ENCODE measurements at places on chromosomes 7 and 10.

DNA sequence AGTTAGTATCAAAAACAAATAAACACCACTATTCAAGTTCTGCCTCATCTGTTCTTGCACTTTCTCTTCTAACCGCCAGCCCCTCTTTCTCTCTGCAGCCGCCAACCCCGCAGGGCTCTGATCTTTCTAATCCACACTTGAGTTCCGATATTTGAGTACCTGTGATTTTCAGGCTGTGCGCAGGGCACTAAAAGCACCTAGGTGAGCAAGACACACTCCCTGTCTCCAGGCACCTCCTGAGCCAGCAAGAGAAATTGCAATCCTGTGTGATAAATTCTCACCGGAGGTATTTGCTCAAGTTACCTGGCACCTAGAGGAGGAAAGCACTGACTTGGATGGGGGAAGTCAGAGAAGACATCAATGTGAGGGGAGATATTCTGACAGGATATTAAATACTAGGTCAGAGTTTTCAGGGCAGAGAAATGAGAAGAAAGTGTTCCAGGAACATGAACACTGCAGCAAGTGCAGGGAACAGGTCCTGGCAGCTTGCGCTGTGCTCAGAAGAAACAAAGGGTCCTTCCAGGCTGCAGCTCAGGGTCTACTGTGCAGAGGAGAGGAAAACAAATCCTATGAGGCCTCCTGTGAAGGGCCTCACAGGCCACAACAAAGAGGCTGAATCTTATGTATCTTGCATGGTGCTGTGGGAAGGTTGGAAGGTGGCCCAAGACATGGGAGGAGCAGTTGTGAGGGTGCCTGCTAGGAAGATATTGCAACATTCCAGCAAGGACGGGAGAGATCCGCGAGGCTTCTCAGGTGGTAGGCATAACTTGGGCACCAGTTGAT lies 568.7 kb upstream of the MGMT start:
- DNase-seq: no peak

GRCh38 chr10:3741688-3742461 lies 43.1 kb downstream of the KLF6 start:
- no peak for DNase-seq

- no peak for DNase-seq
These were observed 144.7 kb upstream of the PDE1C start for GRCh38 chr7:32214913-32215312.

GRCh38 chr10:68812420-68812819 lies 14.9 kb upstream of the STOX1 start:
- DNase-seq: no peak

DNA sequence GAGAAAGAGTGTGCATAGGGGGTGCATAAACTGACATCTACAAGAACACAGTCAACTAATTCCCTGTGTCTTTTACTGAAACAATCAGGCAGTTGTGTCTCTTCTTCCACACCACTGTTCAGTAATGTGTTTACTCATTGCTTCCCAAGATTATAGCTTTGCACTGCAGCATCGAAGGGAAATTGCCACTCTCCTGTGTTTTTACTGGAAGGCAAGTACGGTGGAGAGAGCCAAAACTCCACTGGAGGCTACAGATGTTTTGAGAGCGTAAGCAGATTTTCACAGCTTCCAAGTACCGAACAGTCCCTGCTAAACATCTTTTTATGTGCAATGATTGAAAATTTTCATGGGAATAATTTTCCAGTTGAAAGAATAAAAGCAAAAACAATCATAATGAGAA lies 510.5 kb upstream of the AKR1E2 start:
- DNase-seq: peak; percentile 87

GRCh38 chr10:5079306-5079830 lies 14.8 kb upstream of the AKR1C3 start:
- DNase-seq: no peak

DNA sequence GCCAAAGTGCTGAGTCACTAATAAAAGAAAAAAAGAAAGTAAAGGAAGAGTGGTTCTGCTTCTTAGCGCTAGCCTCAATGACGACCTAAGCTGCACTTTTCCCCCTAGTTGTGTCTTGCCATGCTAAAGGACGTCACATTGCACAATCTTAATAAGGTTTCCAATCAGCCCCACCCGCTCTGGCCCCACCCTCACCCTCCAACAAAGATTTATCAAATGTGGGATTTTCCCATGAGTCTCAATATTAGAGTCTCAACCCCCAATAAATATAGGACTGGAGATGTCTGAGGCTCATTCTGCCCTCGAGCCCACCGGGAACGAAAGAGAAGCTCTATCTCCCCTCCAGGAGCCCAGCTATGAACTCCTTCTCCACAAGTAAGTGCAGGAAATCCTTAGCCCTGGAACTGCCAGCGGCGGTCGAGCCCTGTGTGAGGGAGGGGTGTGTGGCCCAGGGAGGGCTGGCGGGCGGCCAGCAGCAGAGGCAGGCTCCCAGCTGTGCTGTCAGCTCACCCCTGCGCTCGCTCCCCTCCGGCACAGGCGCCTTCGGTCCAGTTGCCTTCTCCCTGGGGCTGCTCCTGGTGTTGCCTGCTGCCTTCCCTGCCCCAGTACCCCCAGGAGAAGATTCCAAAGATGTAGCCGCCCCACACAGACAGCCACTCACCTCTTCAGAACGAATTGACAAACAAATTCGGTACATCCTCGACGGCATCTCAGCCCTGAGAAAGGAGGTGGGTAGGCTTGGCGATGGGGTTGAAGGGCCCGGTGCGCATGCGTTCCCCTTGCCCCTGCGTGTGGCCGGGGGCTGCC lies at the start of gene IL6:
Gene IL6, plus strand, starts transcription at position 294 of the 807 bp plus-strand sequence. Its CDS starts 63 bp downstream, at position 357.
- DNase-seq: peak; percentile 96

GRCh38 chr10:110834629-110835301 lies 37.0 kb upstream of the PDCD4 start:
- peak; percentile 28 for DNase-seq

GRCh38 chr10:132601567-132601966 lies 64.0 kb downstream of the INPP5A start:
- no peak for DNase-seq
